ENCODE measurements at places on chromosomes 3 and 15.

- H3K4me3 ChIP-seq, result no peak overlapping the region
- H3K27ac ChIP-seq, result no peak overlapping the region
- H3K36me3 ChIP-seq, result peaks cover 40% of the 10 kb centered on the region
- DNase-seq, result no peak
Measured at GRCh38 chr3:113676261-113676660, 20.2 kb downstream of the USF3 start.

- DNase-seq, result no peak
- no peak overlapping the region for H3K27ac ChIP-seq
- peaks cover 15% of the 10 kb centered on the region for H3K36me3 ChIP-seq
- no peaks in the 10 kb centered on the region for H3K27me3 ChIP-seq
- H3K4me1 ChIP-seq, result no peaks in the 10 kb centered on the region
Measured at GRCh38 chr3:119380697-119381096, 82.7 kb downstream of the TMEM39A start.

DNA sequence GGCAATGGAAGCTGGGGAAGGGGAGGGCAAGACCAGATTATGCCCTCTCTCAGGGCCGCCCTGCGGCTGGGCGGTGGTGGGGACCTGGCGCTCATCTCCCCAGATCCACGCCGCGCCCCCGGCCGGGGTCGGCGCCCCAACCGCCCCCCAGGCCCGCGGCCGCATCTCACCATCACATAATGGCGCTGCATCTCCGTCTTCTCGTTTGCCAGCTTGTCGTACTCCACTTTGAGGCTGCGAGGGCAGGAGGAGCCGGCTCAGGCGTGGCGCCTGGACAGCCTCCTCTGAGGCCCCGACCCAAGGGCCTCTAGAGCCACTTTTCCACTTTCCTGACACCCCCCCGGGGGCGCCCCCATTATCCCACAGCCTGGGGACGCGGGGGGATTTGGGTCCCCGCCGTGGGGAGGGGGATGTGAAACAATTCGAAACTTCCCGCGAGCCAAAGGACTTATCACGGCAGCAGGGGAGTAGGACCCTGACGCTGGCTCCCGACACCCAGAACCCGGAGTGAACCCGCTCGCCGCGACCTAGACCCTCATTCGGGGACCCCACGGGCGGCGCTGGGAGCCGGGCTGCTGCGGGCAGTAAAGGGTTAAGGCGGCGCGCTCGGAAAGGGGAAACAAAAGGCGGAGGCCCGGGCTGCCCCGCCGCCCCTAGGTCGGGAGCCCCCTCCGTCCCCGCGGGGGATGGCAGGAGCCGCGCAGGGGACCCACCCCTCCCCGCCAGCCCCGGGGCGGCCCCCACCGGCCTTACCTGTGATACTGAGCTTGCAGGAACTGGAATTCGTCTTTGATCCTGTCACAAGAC lies 2.1 kb downstream of the TLE3 start:
- peaks cover 80% of the 10 kb centered on the region for H3K4me1 ChIP-seq
- H3K36me3 ChIP-seq, result peaks cover 5% of the 10 kb centered on the region
- no peak for DNase-seq
- peaks cover 12% of the 10 kb centered on the region for H3K27me3 ChIP-seq
- H3K27ac ChIP-seq, result no peak overlapping the region

GRCh38 chr3:140078343-140078742 lies 143.4 kb downstream of the CLSTN2 start:
- H3K4me3 ChIP-seq, result no peak overlapping the region
- no peak overlapping the region for H3K27ac ChIP-seq
- no peaks in the 10 kb centered on the region for H3K36me3 ChIP-seq
- no peak for DNase-seq

DNA sequence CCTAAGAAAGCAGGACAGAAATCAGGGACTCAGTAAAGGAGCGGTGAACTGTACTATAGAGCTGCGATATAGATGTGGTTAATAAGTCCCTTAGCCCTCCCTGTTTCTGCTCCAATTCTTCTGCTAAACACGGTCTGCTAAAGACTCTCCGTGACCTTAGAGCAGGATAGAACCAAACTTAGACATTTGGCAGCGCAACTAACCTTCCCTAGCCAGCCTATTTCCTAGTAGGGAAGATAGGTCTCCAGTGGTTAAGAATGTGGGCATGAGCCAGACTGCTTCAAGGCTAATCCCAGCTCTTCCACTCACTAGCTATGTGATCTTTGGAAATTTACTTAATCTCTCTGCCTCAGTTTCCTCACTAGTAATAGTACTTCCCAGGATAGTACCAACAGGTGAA lies 193.6 kb upstream of the IL12A start:
- no peak for DNase-seq
- no peaks in the 10 kb centered on the region for H3K27me3 ChIP-seq
- H3K36me3 ChIP-seq, result no peaks in the 10 kb centered on the region
- H3K4me1 ChIP-seq, result no peaks in the 10 kb centered on the region
- H3K4me3 ChIP-seq, result no peak overlapping the region

DNA sequence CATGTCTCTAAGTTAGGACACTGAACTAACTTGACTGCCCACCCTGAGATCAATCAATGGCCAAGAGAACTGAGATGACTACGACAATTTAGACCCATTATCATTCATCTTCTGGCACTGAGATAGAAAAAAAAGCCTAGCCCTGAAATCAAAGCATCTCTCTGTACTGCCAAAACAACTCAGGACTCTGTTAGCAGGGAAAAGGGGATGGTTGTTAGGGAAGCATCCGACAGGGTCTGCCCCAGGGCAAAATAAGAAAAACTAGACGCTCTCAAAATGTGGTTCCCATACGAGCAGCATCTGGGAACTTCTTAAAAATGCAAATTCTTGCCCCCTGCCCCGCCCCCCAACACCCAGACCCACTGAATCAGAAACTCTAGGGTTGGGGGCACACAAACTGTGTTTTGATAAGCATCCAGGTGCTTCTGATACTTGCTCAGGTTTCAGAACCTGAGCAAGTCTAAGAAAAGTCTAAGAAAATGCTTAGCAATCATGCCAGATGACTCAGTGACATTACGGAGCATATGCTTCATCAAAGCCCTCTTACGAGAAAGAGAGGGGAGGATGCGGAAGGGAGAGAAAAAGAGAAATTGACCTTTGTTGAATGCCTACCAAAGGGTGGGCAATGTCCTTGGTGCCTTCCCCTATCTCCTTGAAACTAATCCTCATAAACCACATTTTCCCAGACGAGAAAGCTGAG lies 172.8 kb upstream of the HES1 start:
- DNase-seq, result no peak
- peaks cover 4% of the 10 kb centered on the region for H3K27me3 ChIP-seq
- H3K4me3 ChIP-seq, result no peak overlapping the region
- H3K4me1 ChIP-seq, result no peaks in the 10 kb centered on the region
- H3K27ac ChIP-seq, result no peak overlapping the region
- no peaks in the 10 kb centered on the region for H3K36me3 ChIP-seq

DNA sequence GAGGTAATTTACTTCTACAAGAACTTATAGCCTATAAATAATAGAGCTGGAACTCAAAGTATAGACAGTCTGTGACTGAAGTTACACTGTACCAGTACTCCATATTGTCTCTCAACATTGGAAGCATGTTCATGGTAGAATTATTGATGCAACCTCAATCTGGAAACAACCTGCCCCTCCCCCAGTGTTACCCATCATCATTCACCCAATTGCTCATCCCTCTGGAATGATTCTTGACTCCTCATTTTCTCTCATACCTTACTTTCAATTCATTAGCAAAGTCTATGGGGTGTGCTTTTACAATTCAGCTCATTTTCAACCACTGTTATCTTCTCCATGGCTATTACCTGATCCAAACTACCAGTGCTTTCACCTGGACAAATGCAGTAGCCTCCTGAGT lies 151.7 kb downstream of the CPNE4 start:
- no peak overlapping the region for H3K27ac ChIP-seq
- no peaks in the 10 kb centered on the region for H3K36me3 ChIP-seq
- no peak overlapping the region for H3K4me3 ChIP-seq
- DNase-seq, result no peak
- H3K27me3 ChIP-seq, result no peaks in the 10 kb centered on the region

DNA sequence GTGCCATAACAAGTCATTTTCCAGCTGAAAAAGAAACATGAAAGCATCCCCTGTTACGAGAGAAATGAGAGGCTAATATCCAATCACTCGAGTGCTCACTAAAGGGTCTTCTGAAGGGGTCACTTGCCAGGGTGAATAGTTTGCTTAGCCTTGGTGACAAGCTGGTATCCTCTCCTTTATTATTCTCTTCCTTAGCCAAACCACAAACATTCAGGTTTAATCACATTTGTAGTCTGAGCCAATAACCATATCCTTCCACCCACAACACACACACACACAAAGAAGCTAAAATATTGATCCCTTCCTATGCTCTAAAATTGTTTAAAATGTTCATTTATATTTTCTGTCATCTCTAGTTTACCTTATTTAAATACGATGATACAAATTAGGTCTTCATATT lies 240.5 kb upstream of the TMCO5A start:
- no peak overlapping the region for H3K27ac ChIP-seq
- no peak for DNase-seq
- H3K36me3 ChIP-seq, result no peaks in the 10 kb centered on the region
- no peak overlapping the region for H3K4me3 ChIP-seq
- no peaks in the 10 kb centered on the region for H3K4me1 ChIP-seq

DNA sequence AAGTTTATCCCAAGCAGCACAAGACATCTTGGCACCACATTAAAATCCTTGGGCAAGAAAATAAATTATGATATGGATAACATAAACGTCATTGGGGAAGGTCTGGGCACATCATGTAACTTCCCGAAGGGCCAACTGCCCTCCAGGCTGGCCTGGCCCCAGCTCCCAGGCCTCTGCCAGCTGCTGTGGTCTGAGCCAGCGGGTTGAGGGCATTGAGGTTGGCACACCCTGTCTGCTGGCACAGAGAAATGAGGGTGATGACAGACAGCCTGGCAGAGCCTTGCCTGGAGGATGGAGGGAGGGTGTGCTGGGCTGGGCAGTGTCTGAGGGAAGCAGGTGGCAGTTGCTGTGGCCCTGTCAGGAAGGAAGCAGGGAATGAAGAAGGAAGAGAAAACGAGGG lies 3.3 kb upstream of the RBSN start:
- H3K4me3 ChIP-seq, result no peak overlapping the region
- no peaks in the 10 kb centered on the region for H3K36me3 ChIP-seq
- no peaks in the 10 kb centered on the region for H3K27me3 ChIP-seq
- no peak for DNase-seq
- H3K4me1 ChIP-seq, result peaks cover 18% of the 10 kb centered on the region

DNA sequence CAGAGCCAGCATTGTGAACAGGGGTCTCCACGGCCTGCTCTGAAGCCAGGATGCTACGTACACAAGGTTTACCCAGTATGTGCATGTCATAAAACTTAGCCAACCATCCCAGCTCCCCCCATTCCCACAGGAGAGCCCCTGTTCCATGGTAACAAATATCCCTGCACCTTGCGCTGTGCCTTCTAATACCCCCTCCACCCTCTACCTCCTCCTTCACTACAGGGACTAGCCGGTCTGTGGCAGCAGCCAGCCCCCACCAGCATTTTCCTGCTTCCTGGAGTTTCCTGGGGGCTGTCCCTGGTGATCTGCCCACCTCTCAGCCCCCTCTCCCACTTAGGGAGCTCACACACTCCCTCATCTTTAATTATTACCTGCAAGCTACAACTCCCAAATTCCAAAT lies 20.4 kb downstream of the ACSBG1 start:
- no peak for DNase-seq
- no peaks in the 10 kb centered on the region for H3K27me3 ChIP-seq
- H3K4me1 ChIP-seq, result no peaks in the 10 kb centered on the region
- H3K4me3 ChIP-seq, result no peak overlapping the region
- H3K27ac ChIP-seq, result no peak overlapping the region

DNA sequence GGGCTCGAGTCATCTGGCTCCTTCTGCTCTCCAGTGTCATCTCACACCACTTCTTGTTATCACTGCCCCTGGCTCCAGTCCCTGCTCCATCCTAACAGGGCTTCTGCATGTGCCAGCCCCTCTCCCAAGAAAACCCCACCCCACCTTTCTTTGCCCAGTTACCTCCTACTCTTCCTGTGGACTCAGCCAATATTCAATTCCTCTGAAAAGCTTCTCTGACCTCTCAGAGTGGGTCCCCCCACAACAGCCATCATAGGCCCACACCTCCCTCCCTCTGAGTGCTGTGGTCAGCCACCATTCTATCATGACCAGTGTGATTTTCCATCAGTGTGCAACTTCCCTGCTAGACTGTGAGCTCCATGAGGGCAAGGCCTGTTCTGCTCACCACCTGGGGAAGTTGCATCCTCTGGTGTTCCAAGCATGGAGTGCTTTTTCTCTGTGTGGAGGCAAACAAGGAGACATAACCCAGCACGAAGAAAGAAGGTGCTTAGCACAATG lies 71.6 kb downstream of the ADCY5 start:
- H3K36me3 ChIP-seq, result no peaks in the 10 kb centered on the region
- H3K27me3 ChIP-seq, result no peaks in the 10 kb centered on the region
- H3K4me1 ChIP-seq, result no peaks in the 10 kb centered on the region
- H3K27ac ChIP-seq, result no peak overlapping the region
- no peak overlapping the region for H3K4me3 ChIP-seq
- DNase-seq, result no peak

DNA sequence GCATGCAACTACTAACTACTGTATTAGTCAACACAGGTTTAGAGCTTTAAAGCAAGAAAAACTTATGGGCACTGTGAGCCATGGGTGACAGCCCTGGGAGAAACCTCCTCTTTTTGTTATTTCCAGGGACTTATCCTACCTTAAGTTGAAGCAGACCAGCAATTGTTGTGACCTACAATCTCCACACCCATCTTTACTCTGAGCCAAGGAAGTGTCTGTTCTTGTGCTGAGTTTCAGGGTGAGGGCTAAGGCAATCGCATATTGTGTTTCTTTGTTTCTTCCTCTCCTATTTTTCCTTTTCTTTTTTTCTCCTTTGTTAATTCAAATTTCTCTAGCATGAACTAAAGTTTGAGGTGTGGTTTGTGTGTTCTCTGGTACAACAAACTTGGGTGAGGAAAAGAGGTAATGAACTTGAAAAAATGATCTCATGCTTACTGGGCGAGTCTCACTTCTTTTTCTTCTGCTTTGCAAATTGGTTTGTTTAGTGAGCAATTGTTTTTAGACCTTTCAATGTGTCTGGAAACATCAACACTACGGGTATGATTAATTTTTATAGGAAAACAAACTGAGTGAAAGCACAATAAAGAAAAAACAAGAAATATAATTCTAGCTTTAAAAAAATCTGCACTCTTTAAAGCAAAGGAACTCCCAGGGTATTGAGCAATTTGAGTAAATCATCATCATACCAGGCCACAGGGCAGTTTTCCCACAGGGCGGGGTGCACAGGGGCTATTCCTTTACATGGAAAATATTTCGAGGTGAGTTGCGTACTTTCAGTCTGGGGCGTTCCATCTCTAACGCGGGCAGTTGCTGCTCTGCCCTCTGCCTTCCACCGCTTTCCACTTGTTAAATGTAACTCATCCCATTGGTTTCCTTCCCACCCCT lies 2.7 kb downstream of the UPK1B start:
- H3K36me3 ChIP-seq, result no peaks in the 10 kb centered on the region
- H3K4me1 ChIP-seq, result no peaks in the 10 kb centered on the region
- H3K27ac ChIP-seq, result no peak overlapping the region
- H3K27me3 ChIP-seq, result peaks cover 2% of the 10 kb centered on the region

DNA sequence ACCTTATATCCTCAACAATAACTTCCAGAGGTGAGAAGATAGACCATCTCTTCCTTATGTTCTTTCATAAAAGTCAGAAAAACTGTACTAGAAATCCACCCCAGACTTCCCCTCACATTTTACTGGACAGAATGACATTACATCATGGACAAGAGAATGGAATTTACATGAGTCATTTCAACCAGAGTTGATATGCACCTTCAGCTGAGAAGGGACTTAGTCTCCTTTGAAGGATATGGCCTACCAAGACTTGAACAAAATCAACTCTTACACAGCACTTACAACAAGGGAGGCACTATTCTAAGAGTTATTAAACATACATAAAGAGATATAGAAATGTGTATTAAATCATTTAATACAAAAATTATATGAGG lies 380.0 kb upstream of the DPH6 start:
- H3K27me3 ChIP-seq, result no peaks in the 10 kb centered on the region
- no peaks in the 10 kb centered on the region for H3K4me1 ChIP-seq
- H3K4me3 ChIP-seq, result no peak overlapping the region
- H3K27ac ChIP-seq, result no peak overlapping the region
- no peaks in the 10 kb centered on the region for H3K36me3 ChIP-seq
- no peak for DNase-seq
